ENCODE measurements at places on chromosomes 7 and 10.
A peak's percentile ranks its signal among the peaks of the same experiment; 100 is the strongest.

DNA sequence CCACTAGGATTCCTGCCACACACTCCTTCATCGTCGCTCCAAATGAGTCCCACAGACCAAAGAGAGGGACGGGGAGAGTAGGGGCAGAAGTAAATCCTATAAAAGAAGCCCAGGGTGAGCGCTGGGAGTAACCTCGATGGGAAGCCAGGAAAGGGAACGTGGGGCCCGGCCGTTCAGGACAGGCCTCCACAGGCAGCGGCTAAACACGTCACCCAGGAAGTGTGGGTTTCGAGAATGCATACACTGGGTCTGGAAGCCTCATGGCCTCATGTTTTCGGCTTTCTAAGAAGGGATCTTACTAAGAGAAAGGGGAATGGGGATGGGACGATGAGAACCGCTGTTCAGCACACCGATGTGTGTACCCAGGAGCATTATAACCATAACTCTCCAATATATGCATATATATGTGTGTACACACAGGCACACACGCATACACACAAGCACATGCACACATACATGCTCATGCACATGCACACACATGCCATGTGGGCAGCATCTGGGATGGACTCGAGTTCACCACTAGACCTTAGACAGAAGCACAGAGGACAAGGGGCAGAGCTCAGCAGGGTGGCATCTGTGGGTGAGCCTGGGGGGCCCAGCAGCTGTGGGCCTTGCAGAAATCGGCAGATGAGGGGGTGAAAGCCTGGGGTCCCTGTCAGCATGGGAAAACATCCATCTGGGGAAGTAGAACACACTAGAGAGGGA, 14.8 kb upstream of the CNPY1 start:
- no peak for DNase-seq

DNA sequence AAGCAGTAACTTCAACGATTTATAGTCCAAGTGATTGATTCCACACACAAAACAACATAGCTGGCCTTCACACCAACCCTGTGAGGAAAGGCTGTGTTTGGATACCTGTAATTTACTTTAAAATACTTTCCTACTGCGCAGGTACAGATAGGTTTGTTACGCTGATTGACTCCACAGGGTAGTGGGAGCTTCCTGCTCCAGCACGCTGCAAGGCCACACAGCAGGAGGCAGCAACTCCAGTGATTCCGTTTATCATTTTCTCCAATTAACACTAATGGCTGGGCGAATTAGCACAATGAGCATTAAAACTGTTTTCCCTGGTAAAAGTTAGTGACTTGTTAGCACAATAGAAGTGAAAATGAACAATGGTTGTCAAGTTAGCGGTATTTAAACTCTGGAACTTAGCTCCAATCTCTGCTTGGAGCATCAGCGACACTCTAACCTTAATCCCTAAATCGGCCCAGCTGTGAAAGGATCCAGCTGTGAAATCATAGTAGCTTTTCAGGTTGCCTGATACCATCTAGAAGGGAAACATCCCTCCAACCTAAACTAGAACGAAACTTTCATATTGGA, 959 bp downstream of the DCLRE1C start:
- no peak for DNase-seq

GRCh38 chr7:96719164-96719563, 9.5 kb upstream of the SEM1 start:
- no peak for DNase-seq

GRCh38 chr7:5559576-5560240, 136.1 kb upstream of the TNRC18 start:
- DNase-seq, result no peak

GRCh38 chr10:72276421-72277339, 3.0 kb downstream of the DDIT4 start:
- DNase-seq, result no peak

- DNase-seq, result peak; percentile 28
Observed at GRCh38 chr10:61452655-61453641, at the start of gene TMEM26. TMEM26 (minus strand) TSS chr10:61453381; CDS start chr10:61453081, 300 bp downstream.

- no peak for DNase-seq
Observed at GRCh38 chr7:27201580-27202017, 1.7 kb upstream of the HOXA13 start.
